SJSA1 (cell line): ENCODE measurements at places on chromosomes 2 and 18. TPM values are rescaled to one million over a fixed set of nuclear protein-coding genes. Genes with fewer than 3 reads are reported as not detected.

GRCh38 chr2:152406119-152406835 lies 71.3 kb downstream of the FMNL2 start:
- H3K36me3 ChIP-seq, result no peaks in the 10 kb centered on the region
- no peak overlapping the region for H3K4me3 ChIP-seq
- H3K27ac ChIP-seq, result no peak overlapping the region
- H3K27me3 ChIP-seq, result no peaks in the 10 kb centered on the region
- H3K4me1 ChIP-seq, result peaks cover 47% of the 10 kb centered on the region
- no peak for DNase-seq

DNA sequence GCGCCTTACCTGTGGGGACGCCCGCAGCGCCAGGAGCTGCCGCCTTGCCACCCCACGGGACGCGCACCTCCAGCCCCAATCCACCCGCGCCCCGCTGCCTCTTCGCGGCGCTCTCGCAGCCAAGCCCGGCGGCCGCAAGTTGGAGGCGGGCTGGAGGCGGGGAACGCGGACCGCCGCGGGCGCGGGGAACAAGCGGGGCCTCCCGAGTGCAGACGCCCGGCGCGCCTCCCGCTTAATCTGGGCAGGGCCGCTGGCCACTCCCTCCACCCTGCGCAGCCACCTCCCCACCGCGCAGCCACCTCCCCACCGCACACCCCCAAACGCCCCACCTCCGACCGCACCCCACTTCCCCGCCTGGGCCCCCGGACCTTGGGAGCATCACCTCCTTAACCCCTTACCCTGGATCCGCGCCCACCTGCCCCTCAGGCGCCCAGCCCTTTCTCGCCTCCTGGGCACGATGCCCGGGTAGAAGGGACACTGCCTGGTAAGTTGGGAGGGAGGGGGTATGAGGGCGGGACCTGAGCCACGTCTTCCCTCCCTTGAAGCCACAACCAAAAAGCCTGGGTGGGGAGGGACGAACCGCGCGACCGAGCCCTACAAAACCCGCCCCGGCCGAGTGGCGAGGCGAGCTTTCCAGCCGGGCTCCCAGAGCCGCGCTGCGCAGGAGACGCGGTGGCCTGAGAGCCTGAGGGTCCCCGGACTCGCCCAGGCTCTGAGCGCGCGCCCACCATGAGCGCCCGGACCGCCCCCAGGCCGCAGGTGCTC lies at the start of the genes COL4A3 and COL4A4:
TSS of gene COL4A3 (plus strand) at position 627 of the 765 bp plus-strand sequence. CDS start at position 730, 103 bp downstream.
TSS of gene COL4A4 (minus strand) at position 208 of the 765 bp plus-strand sequence. CDS start 16,722 bp downstream, outside the sequence.
- no peak for DNase-seq
- H3K27me3 ChIP-seq, result peaks cover 43% of the 10 kb centered on the region
- no peak within 1 kb of the TSS for H3K4me3 ChIP-seq
- no peaks in the 10 kb centered on the region for H3K4me1 ChIP-seq

Gene MSH2
- total RNA-seq, result 44.8 and 50.4 TPM in 2 replicates

Gene FBLN7
- total RNA-seq, result not detected in 2 replicates

- DNase-seq, result no peak
- peaks cover 3% of the 10 kb centered on the region; the same call in 1 of the 2 replicates for H3K27me3 ChIP-seq
- H3K27ac ChIP-seq, result no peak overlapping the region
- H3K4me3 ChIP-seq, result no peak overlapping the region
- no peaks in the 10 kb centered on the region for H3K36me3 ChIP-seq
- H3K4me1 ChIP-seq, result no peaks in the 10 kb centered on the region
These were observed 130.3 kb upstream of the CCDC68 start for GRCh38 chr18:55089610-55090009.

Gene BOK
- total RNA-seq, result 337 and 338 TPM in 2 replicates
